Cerebellar nuclear complex (tissue), 1 donor: ENCODE measurements at places on chromosomes 4 and X.

DNA sequence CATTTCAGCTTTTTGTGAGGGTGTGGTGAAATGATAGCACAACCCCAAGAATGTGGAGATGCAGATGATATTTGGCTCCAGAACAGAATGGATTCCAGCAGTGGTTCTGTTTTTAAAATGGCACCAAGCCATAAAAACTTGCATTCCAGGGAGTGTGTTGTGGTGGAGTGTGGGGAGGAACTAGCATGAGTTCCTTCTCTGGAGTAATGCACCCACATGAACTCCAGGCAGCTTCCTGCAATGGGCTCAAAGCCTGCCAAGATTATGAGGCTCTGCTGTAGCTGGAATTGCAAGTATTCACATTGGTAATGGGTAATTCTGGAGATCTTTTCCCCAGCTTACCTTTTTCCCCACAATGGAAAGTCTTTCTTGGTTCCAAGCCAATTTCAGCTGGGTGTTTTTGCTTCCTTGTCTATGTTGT is 161.4 kb downstream of the RAB28 start:
- no peak for DNase-seq

DNA sequence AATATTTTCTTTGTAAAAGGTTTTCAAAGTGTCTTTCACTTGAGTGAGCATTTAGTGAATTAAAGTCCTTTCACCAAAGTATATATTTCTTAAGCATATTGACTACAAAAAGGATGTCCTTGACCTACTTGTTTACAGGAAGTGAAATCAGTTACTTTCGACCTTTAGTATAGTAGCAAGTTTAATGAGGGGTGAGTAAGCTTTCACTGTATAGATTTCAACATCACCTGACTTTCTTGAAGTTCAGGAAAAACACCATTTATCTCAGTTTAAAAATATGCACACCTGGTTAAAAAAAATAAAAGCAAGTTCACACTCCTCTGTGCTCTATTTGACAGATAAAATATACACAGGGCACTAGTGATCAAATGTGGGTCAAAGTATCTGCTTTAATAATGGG is 88.1 kb downstream of the CCSER1 start:
- no peak for DNase-seq

- DNase-seq, result no peak
Observed at GRCh38 chrX:110211340-110211739, 106.5 kb downstream of the AMMECR1 start.

- DNase-seq, result no peak
Observed at GRCh38 chr4:123121241-123121907, 199.0 kb upstream of the NUDT6 start.

GRCh38 chr4:60840020-60840419 is 360.1 kb upstream of the ADGRL3 start:
- no peak for DNase-seq

- DNase-seq, result no peak
Observed at GRCh38 chr4:78018271-78019049, 38.7 kb upstream of the FRAS1 start.

- no peak for DNase-seq
Observed at GRCh38 chr4:2991243-2991642, 27.9 kb downstream of the GRK4 start.

DNA sequence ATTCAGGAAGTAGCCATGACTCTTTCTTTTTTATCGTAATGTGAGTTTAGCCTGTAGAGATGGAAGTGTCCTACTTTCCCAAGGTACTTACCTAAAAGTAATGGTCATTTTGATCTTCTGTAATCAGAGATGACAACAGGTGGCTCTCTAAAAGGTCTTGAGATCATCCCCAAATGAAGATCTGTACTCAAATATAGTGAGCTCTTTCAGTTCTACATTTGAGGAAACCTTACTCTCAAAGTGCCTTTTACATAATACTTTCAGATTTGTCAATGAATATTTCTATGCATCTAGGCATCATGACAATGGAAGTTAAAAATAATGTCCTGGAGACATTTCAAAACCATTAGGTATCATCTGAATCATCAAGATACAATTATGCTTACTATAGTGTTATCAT is 17.2 kb upstream of the MND1 start:
- no peak for DNase-seq

DNA sequence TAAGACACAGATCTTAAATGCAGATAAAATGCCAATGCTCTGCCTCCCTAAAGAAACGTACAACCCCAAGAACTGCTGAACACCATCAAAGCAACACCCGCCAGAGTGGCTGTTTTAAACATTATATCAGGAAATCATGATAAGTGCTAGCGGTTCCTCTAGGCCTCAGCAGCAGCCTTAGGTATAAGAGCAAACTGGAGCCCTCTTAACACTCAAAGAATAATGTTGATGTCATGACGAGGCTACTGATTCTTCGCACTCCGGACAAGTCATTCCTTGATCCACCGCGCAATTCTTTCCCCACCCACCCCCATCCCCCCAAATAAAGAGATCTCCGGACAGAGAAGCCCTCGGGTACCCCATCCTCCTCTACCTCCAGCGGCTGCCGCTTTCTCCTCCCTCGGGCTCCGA is 507 bp downstream of the LIN54 start:
- no peak for DNase-seq

- no peak for DNase-seq
Observed at GRCh38 chr4:122959981-122960610, 37.7 kb upstream of the NUDT6 start.

- DNase-seq, result no peak
Observed at GRCh38 chr4:52014903-52015302, 5.3 kb downstream of the LRRC66 start.

GRCh38 chrX:11352296-11352741 is 59.1 kb downstream of the AMELX start:
- no peak for DNase-seq

DNA sequence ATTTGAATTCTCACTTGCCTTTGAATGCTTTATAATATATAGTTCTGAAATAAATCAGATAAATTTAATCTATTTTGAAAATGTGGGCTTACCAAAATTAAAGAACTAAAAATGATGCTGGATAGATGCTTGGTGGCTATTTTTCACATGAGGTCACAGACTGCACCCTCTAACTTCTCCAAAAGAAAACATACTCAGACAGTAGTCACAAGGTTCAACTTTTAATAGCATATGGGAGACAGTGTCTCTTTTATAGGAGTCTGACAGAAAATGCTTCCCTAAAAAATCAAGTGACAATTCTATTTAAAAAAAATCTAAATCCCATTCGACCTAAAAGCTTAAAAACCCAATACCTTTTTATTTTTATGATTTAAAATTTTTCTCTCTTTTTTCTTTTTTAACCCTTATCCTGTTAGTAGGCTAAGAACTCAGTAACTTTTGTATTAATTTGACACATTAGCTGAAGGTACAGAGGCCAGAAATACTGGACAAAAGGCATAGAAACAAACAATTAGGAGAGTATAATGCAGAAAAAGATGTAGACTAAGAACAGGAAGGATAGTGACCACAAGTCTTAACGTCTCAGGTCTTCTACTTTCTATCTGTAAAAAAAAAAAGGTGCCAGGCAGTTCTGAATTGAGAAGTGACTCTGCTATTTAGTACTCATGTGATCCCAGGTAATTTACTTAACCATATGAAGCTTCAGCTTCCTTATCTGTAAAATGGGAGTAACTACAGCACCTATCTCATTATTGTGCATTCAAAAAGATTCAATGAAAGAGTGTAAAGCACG is 7.6 kb downstream of the TIGD4 start:
- no peak for DNase-seq

- no peak for DNase-seq
Observed at GRCh38 chr4:57430726-57431125, 320.5 kb upstream of the IGFBP7 start.

- DNase-seq, result no peak
Observed at GRCh38 chr4:168831919-168832762, 177.9 kb downstream of the CBR4 start.

GRCh38 chr4:7987148-7987989 is 47.7 kb upstream of the AFAP1 start:
- DNase-seq, result peak; percentile 24

GRCh38 chr4:51858605-51859202 is 15.8 kb downstream of the DCUN1D4 start:
- no peak for DNase-seq

GRCh38 chr4:134018846-134019245 is 182.7 kb downstream of the PABPC4L start:
- no peak for DNase-seq

DNA sequence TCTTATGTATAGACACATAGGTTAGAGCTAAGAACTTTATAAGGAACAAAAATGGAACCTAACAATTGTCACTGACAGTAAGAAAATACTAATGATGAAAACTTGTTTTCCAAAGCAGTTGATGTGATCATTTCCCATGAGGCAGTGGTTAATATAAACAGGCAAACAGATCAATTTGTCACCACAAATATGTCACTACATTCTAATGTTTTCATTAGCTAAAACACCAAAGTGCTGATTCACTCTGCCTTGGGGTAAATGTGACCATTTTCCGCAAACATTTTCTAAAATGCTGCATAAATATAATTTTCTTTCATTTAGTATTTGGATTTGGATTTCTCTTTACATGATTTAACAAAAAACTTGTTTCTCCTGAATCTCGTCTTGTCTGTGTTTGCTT is 408.9 kb upstream of the CTSO start:
- DNase-seq, result no peak

DNA sequence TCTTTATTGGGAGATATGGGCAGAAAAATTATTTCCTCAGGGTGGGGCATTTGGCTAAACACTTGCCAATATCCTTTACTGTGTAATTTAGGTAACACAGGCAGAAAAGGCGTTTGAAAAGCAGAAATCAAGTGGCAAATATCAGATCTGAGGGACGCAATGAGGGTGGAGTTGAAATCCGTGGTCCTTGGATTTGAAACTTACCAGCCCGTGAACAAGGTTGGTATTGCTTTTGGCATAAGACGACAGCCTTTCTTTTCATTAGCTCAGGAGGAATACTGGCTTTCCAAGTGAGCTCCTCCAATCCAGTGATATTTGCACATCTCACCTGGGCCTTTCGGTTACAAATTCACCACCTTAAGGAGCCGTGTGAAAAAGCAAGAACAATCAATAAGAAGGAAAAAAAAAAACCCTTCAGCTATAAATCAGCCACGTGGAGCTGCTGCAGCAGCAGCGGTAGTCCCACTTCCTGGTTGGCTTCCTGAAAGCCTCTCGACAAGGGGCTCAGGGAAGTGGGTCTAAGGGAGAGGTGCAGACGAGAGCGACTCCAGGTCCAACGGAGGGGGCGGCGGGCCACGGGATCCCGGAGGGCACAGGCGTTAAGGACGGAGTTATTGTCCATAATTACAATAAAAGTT is 734 bp upstream of the GALNT7 start:
- DNase-seq, result no peak

DNA sequence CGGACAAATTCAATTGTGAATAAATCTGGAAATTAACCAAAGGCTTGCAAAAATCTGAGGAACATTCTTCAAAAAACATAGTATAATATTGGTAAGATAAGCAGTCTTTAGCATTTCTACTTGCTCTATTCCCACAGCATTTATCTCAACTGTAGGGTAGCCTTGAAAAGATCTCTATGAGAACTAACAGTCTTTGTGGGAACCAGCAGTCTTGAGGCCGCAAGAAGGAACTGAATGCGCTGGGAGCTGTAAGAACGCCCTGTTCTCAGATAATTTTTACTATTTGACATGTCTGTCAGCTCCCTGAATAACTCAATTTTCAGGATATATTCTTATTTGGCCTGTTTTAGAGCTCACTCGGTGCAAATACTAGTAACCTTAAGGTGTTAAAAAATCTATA is 519.3 kb upstream of the CXorf51A start:
- no peak for DNase-seq

- DNase-seq, result no peak
Observed at GRCh38 chrX:66110112-66110511, 53.9 kb upstream of the HEPH start.

DNA sequence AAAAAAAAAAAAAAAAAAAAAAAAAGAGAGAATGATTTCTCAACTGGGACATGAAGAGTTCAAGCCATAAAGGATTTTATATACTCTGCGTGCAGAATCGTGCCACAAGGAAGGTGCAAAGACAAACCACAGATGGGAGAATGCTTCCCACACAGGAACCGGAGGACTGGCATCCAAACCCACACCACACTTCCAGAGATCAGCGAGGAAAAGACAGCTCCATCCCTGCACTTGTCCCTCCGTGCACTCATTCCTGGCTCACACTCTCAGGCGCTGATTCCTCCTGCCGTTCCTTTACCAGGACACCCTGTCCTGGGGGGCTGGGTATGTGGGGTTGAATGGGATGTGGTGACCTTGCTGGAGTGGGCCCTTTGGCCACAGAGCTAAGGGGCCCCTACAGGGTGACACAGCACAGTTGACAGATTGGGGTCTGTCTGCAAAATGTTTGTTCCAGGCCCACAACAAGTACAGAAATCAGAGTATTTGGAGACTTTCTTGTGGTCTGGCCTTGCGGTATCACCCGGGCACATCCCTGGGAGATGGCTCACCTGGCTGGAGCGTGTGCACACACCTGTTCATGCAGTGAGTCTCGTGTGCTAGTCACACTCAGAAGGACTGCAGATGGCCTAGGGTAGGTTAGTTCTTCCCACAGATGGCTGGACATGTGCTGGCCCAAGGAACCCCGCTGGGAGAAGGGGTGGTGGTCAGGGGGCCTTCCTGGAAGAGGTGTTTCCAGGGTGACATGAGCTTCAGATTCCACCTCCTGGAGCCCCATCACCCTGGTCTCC is 55.4 kb upstream of the GPR78 start:
- no peak for DNase-seq

- DNase-seq, result no peak
Observed at GRCh38 chrX:39491548-39492297, 606.0 kb downstream of the BCOR start.

DNA sequence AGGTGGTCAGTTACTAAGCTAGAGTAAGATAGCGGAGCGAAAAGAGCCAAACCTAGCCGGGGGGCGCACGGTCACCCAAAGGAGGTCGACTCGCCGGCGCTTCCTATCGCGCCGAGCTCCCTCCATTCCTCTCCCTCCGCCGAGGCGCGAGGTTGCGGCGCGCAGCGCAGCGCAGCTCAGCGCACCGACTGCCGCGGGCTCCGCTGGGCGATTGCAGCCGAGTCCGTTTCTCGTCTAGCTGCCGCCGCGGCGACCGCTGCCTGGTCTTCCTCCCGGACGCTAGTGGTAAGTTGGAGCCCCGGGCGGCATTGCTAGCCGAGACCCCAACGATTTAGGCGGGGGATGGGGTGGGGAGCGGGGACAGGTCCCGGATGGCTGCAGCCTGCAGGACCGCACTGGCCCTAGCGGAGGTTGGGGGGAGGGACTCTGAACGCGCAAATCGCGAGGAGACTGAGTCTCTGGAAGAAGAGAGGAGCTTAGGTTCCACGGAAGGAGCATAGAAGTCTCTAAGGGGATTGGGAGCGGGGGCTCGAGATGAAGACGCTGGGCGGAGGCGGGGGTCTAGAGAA is 573 bp downstream of the HTR2C start:
- DNase-seq, result no peak

DNA sequence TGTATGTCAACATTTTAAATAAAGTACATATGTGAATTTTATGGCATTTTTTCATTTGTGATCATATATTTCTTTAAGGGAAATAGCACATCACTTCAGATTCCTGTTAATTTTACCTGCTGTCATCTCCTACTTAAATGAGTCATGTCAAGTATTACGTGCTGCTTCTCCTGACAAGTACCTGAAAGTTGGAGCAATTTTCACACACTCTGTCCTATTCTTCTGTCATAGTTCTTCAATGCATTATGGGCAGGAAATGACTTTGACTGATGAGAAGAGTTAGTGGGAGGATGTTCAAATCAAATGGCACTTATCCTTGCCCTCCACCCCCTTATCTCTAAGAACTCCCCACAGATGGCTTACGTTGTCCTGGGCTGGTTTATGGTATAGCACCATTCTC is 64.2 kb upstream of the SYTL5 start:
- no peak for DNase-seq

- no peak for DNase-seq
Observed at GRCh38 chrX:9476810-9477575, 12.1 kb downstream of the TBL1X start.
